Ascending aorta (tissue), 2 donors: ENCODE measurements at places on chromosomes 16 and 17.

GRCh38 chr17:15501282-15501681 is 33.9 kb upstream of the CDRT4 start:
- no peak for DNase-seq

- DNase-seq: no peak
Observed at GRCh38 chr17:62966426-62967204, 580 bp downstream of the TANC2 start.

DNA sequence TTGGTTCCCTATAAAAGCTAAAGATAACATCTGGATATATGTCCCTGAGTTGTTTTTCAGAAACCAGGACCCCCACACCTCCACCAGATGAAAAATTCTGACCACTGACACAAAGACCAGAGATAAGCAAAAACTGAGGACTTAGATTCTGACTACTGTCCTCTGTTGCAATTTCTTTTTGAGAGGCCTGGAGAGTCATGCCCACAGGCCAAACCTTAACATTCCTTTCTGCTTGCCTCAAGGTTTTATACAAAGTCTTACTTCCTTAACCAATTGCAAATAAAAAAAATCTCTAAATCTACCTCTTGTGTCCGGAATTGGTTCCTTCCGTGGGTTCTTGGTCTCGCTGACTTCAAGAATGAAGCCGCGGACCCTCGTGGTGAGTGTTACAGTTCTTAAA is 228.5 kb downstream of the ABCC12 start:
- no peak for DNase-seq

- no peak for DNase-seq
Observed at GRCh38 chr16:23020084-23020483, 129.2 kb downstream of the USP31 start.

DNA sequence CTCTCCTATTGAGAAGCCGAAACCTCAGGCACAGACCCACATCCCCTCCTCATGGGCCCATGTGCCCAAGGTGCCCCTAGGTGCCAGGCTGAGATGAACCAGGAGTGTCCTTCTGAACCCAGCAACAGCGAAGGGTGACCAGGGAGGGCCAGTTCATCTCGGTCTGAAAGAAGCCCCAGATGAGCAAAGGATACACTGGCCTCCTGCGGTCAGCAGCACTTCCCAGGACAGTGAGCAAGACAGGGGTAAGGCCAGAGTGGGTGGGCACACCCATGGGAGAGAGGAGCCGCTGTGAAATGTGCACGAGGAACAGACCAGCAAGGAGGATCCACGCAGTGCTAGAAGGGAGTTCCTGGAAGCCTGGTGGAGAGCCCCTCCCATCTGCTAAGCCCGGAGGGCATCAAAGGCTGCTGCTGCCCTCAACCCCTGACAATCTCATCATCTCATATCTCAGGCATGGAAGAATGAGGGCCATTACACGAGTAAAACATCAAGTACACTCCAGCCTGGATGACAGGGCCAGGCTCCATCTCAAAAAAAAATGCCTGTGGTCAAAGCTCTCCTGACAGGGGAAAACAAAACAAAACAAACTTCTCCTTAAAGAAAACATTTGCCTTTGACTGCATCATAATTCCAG is 3.3 kb upstream of the HBZ start:
- DNase-seq: no peak

DNA sequence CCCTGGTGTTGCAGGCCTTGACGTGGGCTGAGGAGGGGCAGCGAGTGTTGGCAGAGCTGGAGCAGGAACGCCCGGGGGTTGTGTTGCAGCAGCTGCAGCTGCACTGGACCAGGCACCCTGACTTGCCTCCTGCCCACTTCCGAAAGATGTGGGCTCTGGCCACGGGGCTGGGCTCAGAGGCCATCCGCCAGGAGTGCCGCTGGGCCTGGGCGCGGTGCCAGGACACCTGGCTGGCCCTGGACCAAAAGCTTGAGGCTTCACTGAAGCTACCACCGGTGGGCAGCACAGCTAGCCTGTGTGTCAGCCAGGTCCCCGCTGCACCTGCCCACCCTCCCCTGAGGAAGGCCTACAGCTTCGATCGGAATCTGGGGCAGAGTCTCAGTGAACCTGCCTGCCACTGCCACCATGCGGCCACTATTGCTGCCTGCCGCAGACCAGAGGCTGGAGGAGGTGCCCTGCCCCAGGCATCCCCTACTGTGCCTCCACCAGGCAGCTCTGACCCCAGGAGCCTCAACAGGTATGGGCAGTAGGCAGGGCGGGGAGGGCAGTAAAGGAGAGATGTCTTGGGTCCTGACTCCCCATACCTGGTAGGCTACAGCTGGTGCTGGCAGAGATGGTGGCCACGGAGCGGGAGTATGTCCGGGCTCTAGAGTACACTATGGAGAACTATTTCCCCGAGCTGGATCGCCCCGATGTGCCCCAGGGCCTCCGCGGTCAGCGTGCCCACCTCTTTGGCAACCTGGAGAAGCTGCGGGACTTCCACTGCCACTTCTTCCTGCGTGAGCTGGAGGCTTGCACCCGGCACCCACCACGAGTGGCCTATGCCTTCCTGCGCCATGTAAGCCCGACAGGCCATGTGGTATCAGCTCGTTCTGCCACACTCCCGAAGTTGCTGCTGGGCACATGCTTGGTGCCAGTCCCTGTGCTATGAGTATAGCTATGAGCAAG is 5.6 kb downstream of the PLEKHG4 start:
- no peak for DNase-seq

- DNase-seq: no peak
Observed at GRCh38 chr16:55136356-55137150, 187.4 kb upstream of the IRX6 start.

DNA sequence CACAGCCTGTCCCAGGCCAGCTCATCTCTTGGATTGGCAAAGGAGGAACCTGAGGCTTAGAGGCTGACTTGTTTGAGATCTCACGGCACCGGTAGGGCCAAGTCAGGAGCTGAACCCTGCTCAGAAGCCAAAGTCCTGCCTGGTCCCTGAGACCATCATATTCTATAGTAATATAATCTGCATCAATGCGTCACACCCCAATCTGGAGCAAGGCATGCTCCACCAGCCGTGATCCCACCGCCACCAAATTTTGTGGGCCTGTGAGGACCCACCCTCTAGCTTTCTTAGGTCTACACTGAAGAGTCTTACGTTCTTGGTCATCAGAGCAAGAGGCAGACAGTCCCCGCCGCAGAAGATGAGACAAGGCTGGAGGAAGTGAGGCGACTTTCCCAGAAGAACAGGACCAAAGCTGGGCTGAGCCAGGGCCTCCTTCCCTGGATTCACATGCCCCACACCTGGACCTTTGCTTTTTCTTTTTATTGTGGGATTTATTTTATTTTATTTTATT is 2.7 kb downstream of the SULT1A1 start:
- peak; percentile 63 for DNase-seq

DNA sequence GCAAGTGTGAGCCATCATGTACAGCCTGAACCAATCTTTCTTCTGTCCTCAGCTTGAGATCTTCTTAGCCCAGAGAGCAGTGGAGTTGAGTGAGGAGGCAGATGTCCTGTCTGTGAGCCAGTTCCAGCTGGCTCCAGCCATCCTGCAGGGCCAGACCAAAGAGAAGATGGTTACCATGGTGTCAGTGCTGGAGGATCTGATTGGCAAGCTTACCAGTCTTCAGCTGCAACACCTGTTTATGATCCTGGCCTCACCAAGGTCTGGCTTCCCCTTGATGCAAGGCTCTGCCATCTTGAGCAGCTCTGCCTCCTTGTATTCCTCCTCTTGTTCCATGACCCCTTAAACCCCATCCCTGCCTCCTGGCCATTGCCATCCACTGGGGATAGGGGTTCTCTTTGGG is 9.6 kb downstream of the CDK5RAP3 start:
- no peak for DNase-seq

DNA sequence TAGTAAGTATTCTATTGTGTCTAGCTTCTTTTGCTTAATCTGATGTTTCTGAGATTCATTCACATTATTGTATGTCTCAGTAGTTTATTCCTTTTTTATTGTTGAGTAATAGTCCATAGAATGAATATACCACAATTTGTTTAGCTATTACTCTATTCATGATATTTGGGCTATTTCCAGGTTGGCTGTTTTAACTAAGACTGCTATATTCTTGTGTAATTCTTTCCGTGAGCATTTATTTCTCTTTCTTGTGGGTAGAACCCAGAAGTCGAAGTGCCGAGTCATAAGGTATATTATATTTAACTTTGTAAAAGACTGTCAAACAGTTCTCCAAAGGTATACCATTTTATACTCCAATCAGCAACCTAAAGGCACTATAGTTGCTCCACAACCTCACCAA is 160.8 kb downstream of the ANKFN1 start:
- DNase-seq: no peak

GRCh38 chr17:72590382-72590781 is 469.6 kb downstream of the SOX9 start:
- no peak for DNase-seq

- peak; percentile 90 for DNase-seq
Observed at GRCh38 chr16:50152807-50153595, at the start of gene TENT4B. Gene TENT4B (plus strand): TSS chr16:50153306. CDS start chr16:50153622, 316 bp downstream.

DNA sequence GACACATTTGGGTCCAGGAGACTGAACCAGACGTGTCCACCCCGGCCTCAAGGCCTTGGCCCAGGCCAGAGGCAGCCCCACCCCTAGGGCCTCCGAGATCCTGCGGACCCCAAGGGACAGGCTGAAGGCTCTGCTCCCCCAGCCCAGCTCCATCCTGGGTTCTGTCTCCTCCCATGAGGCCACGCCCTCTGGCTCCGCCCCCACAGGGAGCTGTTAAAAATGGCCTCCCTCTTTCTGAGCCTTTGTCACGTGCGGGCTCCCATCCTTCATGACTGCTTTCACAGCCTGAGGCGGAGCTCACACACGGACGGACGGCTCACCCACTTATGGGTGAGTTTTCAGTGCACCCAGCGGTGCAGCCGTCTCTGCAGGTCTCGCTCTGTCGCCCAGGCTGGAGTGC is 6.5 kb upstream of the CACNA1H start:
- DNase-seq: no peak

DNA sequence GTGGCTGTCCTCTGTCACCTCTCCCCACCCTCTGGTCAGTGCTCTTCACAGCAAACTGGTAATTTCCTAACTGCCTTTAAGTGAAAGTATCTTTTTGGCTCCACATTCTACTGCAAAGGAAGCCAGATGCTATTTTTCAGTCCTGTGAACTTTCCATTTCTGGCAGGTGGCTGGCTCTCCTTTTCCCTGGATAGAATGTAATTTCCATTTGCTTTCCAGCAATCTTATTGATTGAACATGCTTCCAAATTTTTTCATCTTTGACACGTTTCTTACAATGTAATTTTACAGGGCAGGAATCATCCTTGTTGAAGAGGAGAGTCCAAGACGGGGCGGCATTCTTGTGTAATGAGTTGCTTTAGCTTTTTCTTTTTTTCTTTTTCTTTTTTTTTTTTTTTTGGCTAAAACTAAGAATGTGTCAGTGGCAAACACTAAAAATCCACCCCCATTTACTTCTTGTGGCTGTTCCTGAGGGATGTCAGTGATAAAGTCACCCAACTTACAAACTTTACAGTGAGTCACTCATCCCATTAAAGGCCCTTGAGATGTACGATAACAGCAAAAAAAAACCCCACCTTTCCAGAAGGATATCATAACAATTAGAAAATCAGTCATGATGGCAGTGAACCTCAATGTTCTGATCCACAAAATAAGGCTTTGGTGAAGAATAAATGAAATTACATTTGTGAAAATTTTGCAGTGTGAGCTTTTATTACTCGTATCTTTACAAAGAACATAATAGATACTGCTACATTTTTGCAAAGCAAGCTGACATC is 29.4 kb upstream of the PRKCA start:
- no peak for DNase-seq

DNA sequence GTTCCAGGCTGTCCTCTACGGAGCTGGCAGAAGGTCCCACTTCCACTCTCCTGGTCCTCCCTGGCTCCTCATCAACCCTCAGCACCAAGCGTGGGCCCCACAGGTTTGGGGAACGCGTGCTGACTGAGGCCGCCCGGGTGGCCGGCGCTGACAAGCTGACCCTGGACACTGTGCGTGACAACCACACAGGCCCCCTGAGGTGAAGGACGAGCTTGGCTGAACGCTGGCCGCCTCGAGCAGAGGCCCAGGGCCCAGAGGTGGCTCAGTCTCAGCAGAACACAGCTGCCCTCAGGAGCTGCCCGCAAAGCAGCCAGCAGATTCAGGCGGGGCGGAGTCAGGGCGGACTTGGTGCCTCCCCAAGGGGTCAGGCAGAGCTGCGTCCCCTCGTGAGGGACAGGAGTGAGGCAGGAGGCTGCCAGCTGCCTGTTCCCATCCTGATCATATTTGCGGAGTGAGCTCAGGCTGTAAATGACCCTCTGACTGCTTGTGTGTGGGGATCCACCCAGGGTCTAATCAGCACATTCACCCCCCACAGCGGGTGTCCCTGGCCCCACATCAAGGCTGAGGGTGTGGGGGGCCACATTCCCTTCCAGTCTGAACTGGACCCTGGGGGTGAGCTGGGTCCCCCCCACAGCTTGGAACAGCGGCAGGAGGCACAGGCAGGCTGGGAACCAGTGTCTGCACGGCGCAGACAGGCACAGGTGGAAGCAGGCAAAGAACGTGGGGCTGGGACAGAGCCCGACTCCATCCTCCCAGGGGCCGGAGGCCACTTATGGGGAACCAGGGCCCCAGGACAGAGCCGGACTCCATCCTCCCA is 105.1 kb upstream of the METRNL start:
- DNase-seq: no peak

- DNase-seq: no peak
Observed at GRCh38 chr16:84482001-84482891, 22.2 kb downstream of the MEAK7 start.

DNA sequence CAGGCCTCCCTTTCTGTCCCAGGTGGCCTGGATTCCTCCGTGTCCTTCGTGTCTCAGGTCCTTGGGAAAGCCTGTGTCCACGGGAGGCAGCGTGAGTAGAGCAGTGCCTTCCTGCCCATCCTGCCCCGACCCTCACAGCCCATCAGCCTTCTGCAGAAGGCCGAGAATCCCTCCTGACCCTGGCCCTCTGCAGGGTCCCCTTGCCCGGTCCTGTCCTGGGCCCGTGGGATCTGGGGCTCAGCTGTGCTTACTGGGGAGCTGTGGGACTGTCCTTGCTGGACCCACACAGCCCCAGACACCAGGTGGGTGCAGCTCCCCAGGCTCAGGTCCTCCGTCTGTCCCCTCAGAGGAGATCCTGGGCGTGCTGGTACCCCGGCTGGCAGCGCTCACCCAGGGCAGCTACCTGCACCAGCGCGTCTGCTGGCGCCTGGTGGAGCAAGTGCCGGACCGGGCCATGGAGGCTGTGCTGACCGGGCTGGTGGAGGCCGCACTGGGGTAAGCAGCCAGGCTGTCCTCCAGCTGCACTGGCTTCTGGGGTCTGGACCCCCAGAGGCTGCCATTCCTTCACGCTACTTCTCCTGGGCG is 3.9 kb downstream of the TELO2 start:
- no peak for DNase-seq

DNA sequence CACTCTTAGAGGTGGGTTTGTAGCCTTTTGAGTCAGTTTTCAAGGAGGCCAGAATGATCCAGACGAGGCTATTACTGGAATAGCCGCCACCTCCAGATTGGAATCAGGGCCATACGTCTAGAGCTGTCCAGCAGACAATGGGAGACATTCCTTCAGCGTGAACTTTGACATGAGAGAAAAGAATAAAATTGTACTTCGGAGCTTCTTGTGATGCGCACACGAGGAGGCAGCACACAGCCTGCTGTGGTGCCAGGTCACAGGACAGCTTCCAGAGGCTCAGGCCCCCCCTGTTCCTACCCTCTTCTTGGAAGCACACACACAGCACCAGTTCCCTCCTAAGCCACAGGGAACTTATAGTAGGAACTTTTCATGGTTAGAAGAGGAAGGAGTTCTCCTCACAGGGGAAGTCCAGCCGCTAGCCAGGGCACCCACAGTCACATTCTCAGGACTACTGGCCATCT is 81.0 kb downstream of the VPS53 start:
- no peak for DNase-seq

GRCh38 chr17:37212179-37212578 is 163.6 kb upstream of the C17orf78 start:
- DNase-seq: no peak
